ENCODE measurements at places on chromosomes 2 and 18.

GRCh38 chr2:30305235-30305634, 73.9 kb downstream of the LBH start:
- no peak for DNase-seq

DNA sequence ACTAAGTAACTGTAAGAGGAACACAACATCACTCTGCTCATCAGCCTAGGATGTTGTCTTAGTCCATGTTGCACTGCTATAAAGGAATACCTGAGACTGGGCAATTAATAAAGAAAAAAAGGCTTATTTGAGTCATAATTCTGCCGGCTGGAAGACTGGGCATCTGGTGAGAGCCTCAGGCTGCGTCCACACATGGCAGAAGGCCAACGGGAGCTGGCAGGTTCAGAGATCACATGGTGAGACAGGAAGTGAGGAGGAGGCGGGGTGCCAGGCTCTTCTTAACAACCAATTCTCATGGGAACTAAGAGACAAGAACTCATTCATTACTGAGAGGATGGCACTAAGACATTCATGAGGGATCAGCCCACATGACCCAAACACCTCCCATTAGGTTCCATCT, 46.8 kb downstream of the EPG5 start:
- DNase-seq: peak; percentile 23

DNA sequence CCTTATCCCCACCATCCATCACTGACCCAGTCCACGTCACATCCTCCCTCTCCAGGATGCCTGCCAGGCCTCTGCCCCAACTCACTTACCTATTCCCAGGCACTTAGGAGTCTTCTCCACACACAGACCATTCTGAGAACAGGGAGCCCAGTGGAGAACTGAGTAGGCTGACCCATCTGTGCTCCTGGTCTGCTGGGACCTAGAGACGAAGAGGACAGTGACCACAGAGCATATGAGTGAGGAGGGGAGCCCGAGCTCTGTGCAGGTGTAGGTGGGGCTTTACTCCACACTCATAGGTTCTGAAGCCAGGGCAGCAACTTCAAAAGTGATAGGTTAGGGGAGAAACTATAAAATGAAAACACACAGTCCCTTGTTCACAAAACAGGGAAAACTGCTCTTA, 130.0 kb downstream of the NDUFA10 start:
- no peak for DNase-seq

GRCh38 chr2:100262046-100262445, 60.3 kb downstream of the LONRF2 start:
- no peak for DNase-seq

GRCh38 chr2:173404841-173405750, 50.4 kb downstream of the CDCA7 start:
- DNase-seq: no peak

- DNase-seq: no peak
Measured at GRCh38 chr2:120471166-120471565, 125.2 kb downstream of the INHBB start.

DNA sequence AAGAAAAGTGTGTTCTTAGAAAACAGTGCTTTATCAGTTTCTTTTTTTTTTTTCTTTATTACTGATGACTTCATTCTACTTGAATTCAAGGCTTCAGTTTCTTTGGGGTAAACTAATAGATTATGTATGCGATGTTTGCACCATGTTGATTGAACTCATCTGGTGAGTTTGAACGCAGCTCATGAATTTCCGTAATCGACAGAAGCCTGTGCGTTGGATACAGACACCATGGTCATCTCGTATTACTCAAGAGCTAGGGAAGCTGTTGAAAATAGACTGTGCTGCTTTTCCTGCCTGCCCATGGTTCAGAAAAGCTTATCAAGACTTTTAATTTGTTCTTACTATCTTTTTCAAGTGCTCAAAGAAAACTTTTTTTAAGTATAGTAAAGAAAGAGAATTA, 185.5 kb upstream of the NRP2 start:
- DNase-seq: peak; percentile 46

DNA sequence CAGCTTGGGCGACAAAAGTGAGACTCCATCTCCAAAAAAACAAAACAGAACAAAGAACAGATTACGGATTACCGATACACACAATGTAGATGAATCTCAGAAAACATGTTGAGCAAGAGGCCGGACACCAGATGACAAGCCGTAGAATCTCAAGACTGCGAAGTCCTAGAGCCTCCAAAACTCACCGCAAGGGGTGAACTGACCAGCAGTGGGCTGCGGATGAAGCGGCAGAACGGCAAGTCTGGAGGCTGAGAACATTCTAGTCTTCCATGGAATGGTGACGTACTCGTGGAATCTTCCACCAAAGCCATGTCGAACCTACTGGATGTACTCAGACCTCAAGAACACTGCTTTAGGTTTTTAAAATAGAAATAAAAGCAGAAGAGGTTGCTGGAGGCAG, 198.8 kb downstream of the NDUFA10 start:
- DNase-seq: no peak

GRCh38 chr2:62192811-62193210, 3.1 kb upstream of the B3GNT2 start:
- DNase-seq: no peak

DNA sequence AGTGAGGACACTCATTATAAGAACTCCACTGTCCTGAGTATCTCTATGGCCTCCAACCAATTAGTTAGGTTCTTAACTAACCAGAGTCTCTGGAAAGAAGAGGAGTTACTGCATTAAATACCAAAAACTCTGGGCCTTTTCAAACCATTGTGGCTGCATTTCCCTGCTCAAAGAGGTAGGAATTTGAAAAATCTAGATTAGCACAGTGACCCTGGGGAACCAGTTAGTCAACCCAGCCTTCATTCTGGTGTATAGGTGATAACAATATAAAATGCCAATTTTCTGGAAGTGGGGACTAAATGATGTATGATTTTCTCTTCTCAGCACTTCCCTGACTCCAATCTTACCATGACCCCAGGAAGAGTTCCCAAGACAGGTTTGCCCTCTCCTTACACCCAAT, 287.8 kb upstream of the SETBP1 start:
- no peak for DNase-seq

- DNase-seq: no peak
Measured at GRCh38 chr2:52113338-52113737, 1081.4 kb upstream of the NRXN1 start.

GRCh38 chr2:221176667-221177066, 395.4 kb downstream of the EPHA4 start:
- DNase-seq: no peak

DNA sequence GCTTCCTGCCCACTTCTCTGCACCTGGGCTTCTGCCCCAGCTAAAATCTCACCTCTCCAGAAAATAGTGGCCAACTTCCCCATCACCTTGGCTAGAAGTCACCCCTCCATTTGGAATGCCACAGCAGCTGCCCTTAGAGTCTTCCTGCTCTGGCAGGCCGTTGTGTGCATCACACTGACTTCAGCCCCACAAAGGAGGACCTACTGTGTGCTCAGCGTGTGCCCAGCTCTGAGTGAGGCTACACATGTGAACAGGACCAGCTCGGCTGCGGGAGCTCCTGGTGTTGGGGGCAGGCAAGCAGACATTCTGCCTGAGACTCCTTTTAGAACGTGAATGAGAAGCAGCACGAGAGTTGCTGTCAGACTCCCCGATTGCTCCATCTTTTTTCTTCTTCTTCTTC, 78.7 kb downstream of the AGAP1 start:
- DNase-seq: no peak

- DNase-seq: no peak
Measured at GRCh38 chr18:37383036-37383785, 182.4 kb downstream of the CELF4 start.

DNA sequence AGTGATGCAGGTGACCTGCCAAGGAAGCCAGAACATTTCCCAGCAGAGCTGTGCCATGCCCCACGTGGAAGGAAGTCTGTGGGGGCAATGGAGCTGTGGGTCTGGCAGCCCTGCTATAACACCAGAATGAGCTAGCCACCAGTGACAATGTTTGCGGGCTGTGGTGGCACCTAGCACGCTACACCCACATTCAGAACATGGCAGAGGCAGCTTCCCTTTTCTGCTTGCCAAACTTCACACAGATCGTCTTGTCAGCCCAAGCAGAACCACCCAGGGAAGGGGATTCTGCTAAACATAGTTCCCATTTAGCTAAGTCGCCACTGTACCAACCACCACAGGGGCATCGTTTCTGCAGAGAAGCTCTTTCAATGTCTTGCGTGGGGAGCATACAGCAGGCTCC, 27.0 kb upstream of the CCDC93 start:
- DNase-seq: no peak

- no peak for DNase-seq
Measured at GRCh38 chr2:220103596-220103995, 476.2 kb downstream of the SLC4A3 start.

DNA sequence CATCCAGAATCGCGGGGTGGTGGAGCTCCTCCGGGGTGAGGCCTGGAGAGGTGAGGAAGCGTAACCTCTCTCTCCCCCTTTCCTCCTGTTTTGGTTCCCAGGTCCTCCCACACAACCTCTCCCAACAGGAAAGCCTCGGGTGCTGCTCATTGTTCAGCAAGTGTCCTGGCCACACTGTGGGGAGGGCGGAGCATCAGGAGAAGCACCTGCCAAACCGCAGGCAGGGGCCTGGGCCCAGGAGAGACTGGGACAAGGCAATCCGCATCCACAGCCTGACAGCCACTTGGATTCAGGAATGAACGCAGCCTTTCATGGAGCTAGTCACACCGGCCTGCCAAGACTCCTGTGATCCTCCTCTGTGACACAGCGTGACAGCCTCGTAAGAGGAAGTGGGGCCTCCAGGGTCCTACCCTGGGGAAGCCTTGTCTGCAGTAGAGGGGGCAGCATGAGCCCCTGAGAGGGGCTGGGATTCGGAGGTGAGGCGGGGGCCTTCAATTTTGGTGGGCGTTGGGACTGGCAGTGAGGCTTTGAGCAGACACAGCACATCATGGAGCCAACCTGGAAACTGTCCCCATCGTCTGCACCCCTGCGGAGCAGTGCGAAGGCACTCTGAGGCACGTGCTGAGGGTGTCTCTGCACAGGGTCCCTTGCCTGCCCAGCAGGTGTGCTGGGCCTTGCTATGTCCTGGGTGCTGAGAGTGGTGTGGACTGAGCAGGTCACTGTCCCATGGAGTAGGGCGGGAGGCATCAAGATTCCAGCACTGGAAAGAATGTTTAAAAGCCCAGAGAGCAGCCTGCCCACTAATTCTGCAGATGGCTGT, 62.2 kb downstream of the EDAR start:
- no peak for DNase-seq

DNA sequence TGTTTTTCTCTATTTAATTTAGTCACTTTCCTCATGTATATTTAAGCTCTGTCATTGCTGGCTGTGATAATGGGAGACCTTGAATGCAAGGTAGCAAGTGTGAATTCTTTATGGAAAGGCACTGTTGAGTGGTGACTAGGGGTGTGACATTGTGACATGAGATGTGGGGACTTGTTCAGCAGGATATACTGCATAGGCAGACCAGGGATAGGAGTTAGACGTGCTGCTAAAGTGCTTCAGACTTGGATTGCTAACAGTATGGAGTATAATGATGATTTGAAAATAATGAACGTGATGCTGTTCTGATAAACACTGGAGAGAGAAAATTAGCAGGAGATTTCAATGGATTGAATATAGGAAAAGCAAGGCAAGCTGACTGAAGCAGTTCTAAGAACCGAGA, 135.1 kb downstream of the NCOA1 start:
- DNase-seq: no peak

DNA sequence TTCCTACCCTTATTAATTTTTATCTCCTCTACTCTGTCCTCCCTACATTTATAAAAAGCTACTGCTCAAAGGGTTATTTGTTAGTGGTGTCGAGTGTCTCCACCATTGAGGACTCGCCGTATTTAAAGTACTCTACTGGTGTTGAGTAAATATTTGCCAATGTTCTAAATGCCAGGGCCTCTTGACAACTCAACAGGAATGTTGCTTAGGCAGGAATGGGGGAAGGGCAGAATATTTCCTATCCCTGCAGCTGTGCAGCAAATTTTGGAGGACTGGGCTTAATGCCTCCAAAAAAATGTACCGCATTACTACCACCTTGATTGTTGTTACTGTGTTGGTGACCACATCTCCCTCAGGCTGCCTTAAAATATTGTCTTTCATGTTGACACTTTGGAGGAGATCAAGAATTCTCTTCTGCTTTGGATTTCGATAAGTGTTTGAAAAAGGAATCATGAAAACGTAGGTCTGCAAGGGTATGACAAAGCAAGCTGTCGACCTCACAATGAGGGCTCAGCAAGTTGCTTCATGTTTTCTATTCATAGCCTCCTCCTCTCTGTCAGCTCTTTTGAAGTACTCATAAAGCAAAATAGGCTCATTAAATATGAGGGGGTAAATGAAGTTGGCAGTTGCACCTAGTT, 84.3 kb downstream of the EFEMP1 start:
- peak; percentile 48 for DNase-seq

DNA sequence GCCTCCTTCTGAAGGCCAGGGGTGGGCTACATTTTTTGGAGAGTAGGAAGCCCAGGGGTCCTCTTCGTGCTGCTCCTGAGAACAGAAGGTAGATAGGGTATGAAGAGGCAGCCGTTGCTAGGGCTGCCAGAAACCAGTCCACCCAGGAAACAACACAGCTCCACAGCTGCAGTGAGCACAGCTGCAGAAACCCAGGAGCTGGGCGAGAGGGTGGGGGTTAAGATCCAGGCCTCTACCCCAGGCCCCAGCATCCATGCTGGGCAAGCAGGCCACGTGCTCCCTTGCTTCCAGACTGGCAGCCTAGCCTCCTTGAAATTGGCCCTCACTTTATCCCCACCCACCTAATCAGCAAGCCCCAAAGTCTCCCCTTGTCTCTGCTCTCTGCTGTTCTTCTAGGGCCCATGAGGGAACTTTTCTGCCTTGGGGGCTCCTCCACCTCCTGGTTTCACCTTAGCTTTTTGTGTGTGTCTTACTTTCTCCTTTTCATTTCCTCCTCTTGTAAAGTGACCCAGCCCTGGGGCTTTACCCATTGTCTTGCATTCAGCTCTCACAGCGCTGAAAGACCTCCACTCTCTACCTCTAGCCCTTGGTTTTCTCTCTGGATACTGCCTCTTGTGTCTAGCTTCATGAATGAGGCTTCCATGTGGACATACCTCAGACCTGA, 30.7 kb downstream of the STON1 start:
- DNase-seq: no peak

DNA sequence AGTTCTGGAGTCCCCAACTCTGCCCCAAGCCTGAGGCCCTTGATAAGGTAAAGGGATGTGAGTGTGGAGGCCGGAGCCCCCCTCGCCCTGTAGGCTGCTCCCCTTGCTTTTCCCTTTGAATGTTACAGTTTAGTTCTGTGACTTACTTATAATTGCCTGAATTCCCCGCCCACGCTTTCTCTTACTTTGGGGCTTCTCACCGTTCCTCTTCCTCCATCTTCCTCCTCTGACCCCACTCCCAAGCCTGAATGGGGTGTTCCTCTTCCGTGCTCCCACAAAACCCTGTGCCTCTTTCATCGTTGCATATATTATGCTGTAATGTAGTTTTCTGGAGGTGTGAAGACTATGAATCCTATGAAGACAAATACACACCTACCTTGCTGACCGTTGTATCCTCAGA, 15.0 kb upstream of the IL1RN start:
- DNase-seq: no peak

DNA sequence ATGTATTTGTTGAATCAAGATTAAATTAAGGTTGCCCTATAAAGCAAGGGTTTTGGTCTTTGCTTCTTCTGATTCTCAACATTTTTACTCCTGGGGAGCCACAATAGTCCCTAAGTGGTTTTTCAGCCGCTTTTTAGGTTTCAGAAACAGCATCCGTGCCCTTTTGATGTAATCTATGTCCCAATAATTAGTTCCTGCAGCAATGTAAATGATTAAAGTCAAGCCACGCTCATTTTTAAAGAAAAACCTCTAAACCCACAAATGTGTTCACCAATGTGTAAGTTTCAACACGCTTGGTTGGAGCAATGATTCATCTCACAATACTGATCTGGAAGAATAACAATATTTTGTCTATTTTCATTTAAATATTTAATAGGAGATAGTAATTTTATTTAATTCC, 5.6 kb downstream of the ARL4C start:
- no peak for DNase-seq

All from AG08396 (cell line).